Choroid plexus epithelial cell (primary cell): ENCODE measurements at places on chromosomes 6 and 20.

DNA sequence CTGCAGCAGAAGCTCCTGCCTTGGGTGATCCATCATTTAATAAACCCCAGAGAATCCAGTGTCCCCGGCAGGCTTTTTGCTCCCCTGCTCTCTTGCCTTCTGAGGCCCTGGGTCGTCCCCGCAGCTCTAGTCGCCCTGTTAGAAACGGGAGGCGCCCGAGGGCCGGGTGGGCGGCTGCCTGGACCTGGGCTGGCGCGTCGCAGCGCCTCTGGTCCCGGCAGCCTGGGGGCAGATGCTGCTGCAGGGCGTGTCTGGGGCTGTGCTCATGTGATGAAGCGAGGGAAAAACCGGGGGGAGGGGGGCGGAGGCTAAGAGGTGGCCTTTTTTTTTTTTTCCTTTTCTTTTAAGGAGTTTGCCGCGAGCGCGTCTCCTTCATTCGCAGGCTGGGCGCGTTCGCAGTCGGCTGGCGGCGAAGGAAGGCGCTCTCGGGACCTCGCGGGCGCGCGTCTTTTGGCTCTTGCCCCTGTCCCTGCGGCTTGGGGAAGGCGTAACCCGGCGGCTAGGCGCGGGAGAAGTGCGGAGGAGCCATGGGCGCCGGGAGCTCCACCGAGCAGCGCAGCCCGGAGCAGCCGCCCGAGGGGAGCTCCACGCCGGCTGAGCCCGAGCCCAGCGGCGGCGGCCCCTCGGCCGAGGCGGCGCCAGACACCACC, 394 bp downstream of the AKAP12 start:
- DNase-seq: peak; percentile 84

- peak; percentile 67 for DNase-seq
Observed at GRCh38 chr6:83055366-83055964, 10.2 kb downstream of the UBE3D start.

GRCh38 chr6:75449630-75450206, 43.9 kb downstream of the FILIP1 start:
- DNase-seq: peak; percentile 68

DNA sequence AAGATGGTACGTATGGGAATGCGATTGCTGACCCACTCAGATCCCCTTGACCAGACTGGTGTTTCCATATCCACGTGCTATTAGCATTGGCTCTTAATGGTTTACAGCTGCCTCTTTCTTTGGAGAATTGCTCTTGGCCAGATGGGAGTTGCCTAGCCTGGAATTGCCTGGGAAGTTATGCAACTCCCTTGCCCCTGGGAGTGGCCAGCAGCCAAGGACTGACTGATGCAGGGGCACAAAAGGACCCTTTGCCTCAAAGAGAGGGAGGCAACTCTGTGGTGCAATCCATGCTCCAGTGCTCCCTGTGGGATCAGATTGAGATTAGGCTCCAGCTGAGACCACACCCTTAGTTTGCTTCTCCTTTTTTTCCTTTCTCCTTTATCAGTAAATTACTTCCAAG, 203.5 kb upstream of the JAG1 start:
- DNase-seq: no peak

DNA sequence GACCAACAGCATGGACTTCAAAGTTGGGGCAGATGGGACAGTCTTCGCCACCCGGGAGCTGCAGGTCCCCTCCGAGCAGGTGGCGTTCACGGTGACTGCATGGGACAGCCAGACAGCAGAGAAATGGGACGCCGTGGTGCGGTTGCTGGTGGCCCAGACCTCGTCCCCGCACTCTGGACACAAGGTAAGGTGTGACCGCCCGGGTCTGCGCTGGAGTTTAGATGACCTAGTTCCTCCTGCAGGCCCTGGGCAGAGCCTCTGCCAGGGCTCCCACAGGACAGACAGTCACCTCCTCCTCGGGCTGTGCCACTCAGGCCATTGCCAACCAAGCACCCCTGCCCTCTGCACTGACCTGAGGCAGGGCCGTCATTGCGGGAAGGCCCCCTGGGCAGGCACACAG, 322.1 kb downstream of the TAF4 start:
- DNase-seq: no peak

DNA sequence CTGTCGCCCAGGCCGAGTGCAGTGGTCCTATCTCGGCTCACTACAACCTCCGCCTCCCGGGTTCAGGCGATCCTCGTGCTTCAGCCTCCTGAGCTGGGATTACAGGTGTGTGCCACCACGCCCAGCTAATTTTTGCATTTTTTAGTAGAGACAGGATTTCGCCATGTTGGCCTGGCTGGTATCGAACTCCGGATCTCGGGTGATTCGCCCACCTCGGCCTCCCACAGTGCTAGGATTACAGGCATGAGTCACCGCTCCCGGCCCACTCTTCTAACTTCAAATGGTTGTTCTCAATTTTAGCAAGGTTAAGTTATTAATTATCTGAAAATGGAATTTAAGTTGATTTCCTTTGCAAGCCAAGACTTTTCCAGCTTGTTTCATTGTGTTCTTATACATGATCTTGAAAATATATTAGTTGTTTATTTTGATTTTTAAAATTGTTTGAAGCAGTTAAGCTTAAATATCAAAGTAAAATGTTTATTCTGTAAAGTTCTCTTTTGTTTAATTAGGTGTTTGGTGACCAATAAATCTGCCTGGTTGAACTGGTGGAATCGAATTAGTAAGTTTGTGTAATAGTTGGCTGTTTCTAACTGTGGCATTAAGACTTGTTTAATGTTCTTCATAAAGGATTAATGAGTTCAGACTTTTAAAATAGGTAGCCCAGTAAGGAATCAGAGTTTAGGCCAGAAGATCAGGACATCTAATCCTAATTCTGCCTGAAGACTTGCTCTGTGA, 2.3 kb downstream of the PM20D2 start:
- DNase-seq: no peak

GRCh38 chr20:12965212-12965869, 43.4 kb upstream of the SPTLC3 start:
- no peak for DNase-seq

DNA sequence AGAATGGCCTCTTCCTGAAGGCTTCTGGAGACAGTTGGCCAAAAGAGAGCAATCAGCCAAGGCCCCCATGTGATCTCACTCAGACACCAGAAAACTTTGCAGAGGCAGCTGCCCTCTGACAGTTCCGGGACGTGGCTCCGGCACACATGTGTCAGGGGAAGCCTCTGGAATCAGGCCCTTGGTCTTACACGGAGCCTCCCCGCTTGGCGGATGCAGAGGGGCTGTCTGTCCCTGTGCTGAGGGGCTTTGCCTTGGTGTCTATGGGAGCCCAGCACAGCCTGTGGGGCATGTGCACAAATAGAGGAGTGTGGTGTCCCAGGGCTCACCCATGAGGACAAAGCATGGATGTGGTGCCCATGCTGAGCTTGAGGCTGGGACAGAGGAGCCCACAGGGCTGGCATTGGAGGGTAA, 13.8 kb downstream of the SIGLEC1 start:
- DNase-seq: no peak

GRCh38 chr20:44471481-44471882, 4.2 kb upstream of the TTPAL start:
- peak; percentile 78 for DNase-seq

DNA sequence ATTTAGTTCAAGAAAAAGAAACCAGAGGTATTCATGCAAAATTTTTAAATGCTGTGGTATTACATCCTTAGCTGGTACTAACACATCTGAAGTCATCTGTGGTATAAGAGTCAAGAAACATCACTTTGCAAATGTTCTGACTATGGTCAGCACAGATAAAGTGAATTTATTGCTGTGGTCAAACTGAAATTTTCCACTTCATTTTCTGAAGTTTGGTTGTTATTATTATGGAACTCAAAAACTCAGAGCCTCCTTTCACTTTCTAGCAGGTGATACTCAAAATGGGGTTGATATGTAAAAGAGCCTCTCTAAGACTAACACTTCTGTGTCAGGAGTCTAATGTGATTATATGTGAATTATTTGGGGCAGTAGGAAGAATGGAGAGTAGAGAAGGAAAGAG, 257.8 kb downstream of the RNGTT start:
- DNase-seq: no peak

DNA sequence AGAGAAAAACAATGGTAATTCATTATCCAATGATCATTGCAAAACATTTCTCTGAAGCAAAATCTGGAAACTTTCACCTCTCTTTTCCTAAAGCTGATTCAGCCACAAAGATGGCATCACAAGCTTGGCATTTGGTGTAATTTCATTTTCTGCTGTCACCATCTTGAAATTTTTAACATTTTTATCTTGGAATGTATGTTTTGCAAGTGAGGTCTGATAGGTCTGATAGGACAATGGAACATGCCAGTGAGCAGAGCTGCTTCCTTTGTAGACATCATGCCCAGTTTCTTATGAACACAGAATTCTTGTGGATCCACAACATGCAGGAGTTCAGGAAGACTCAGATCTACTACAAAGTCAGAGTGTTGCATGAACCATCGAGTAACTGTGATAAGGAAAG, 969.6 kb downstream of the EYS start:
- peak; percentile 28 for DNase-seq

DNA sequence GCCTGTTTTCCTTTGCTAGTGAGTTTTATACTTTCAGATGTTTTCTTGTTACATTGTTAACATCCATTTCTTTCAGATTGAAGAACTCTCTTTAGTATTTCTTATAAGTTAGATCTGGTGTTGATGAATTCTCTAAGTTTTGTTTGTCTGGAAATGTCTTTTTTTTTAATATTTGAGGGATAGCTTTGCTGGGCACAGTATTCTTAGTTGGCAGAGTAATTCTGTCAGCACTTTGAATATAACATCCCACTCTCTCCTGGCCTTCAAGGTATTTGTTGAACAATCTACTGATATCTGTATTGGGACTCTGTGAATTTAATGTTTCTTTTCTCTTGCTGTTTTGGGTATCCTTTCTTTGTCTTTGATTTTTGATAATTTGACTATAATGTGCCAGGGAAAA, 79.4 kb upstream of the UST start:
- DNase-seq: no peak

GRCh38 chr20:60011512-60012507, 53.6 kb downstream of the CDH26 start:
- no peak for DNase-seq

GRCh38 chr20:32189691-32190615, 17.6 kb downstream of the PLAGL2 start:
- DNase-seq: peak; percentile 40

DNA sequence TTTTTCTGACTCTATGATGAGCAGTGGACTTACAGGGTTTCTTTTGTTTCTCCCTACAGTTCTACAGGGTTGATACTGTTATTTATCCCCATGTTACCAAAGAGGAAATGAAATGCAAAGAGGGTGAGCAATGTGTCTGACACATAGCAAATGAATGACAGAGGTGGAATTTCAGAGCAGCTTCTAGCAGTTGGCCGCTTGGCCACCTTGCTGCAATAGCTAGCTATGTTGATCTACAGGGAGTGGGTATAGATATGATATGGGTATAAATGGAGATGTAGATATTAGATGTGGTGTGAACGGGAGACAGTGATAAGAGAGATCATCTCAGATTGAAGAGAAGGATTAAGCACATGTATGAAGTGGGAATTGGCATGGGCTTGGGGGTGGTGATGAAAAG, 10.9 kb upstream of the SLC22A3 start:
- peak; percentile 44 for DNase-seq

DNA sequence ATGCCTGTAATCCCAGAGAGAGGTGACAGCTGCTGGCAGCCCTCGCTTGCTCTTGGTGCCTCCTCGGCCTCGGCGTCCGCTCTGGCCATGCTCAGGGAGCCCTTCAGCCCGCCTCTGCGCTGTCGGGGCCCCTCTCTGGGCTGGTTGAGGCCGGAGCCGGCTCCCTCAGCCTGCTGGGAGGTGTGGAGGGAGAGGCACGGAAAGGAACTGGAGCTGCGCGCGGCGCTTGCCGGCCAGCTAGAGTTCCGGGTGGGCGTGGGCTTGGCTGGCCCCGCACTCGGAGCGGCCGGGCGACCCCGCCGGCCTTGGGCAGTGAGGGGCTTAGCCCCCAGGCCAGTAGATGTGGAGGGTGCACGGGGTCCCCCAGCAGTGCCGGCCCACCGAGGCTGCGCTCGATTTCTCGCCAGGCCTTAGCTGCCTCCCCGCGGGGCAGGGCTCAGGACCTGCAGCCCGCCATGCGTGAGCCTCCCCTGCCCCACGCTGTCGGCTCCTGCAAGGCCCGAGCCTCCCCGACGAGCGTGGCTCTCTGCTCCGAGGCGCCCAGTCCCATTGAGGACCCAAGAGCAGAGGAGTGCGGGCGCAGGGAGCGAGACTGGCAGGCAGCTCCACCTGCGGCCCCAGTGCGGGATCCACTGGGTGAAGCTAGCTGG, 34.6 kb downstream of the C6orf52 start:
- peak; percentile 14 for DNase-seq

DNA sequence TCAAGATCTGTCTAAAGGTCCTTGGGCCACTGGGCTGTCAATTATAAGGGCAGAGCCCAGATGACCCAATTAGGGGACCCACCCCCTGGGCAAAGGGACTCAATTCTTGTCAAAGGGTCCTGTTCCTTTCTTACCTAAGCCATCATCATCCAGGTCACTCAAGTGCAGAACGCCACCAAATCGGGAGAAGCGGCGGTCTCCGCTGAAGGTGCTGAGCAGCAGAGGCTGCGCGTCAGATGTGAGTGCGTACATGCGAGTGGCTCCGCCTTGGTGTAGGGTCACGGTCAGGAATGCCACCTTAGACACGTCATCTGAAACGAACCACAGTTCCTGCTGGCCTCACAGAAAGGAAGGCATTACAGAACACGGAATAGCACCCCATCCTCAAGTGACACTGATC, 34.2 kb downstream of the MRS2 start:
- DNase-seq: no peak

- DNase-seq: no peak
Observed at GRCh38 chr6:167153521-167153959, 4.2 kb downstream of the GPR31 start.

DNA sequence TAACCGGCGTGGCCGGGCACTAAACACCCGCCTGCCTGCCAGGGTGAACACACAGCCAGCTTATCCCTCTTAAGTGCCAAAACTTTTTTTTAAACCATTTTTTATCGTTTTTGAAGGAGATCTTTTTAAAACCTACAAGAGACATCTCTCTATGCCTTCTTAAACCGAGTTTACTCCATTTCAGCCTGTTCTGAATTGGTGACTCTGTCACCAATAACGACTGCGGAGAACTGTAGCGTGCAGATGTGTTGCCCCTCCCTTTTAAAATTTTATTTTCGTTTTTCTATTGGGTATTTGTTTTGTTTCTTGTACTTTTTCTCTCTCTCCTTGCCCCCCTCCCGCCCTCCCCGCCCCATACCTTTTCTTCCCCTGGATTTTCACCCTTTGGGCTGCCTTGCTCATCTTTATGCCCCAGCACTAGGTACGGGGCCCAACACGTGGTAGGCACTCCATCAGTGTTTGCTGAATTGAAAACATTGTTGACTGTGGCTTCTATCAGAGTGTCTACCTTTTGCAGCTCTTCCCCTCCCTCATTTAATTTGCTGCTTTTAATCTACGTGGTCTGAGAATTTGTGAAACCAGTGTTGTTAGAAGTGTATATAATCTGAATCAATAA, 1.5 kb downstream of the ZCCHC3 start:
- DNase-seq: no peak

DNA sequence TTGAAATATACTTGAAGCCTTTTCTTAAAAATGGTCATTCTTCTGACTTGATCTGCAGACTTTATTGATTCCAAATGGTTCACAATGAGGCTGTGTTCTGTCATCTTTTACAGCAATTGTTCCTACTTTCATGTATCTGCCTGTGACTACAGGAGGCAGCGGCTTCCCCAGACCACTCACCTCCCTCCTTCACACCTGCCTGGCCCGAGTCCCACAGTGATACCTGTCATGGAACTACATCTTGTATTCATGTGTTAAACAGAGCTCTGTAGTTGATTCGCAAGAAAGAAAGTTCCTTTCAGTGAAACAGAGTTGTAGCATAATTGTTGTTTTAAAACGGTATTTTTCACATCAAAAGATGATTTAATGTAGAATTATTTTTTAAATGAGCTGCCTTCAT, 673.5 kb upstream of the AGPAT4 start:
- DNase-seq: no peak

- DNase-seq: peak; percentile 40
Observed at GRCh38 chr20:18712131-18712530, 101.5 kb upstream of the SCP2D1 start.
